ENCODE measurements at places on chromosomes 3 and 15. TPM values are rescaled to one million over a fixed set of nuclear protein-coding genes. Genes with fewer than 3 reads are reported as not detected.

ADIPOQ gene
- not detected for total RNA-seq

VPS18 gene
- total RNA-seq: 36.7 TPM

CRABP1 gene
- not detected for total RNA-seq

SLC38A3 gene
- total RNA-seq: not detected

PSMA4 gene
- 195 TPM for total RNA-seq

All from fibroblast of lung (primary cell).